ENCODE measurements at places on chromosomes 12 and 14.

DNA sequence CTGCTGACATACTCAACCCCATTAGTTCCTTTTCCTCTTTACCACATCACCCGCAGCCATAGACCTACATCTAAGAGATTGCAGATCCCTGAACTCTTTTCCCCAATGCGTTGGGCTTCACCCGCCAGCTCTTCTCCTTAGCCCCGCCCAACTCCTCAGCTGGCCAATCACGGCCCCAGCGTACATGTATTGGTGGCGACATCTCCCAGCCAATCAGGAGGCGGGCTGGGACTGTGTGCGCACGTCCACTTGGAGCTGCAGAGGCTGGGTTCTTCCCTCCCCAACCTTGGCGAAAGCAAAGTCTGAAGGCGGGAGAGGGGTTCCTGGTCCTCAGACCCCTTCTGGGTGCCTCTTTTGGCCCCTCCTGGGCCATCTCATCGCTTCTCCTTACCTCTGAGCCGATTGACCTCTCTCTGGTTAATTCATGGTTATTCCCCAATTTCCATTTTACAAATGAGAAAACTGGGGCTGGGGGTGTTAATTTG, 11.0 kb downstream of the PDE1B start:
- peak; percentile 6 for DNase-seq

DNA sequence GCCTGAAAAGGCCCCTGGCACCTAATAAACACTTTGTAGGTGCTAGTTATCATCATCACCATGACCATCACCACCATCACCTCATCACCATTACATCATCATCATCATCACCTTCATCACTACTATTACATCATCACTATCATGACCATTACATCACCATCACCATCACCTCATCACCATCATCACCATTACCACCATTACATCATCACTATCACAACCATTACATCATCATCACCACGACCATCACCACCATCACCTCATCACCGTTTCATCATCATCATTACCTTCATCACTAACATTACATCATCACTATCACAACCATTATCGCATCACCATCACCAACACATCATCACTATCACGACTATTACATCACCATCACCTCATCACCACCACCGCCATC, 132.8 kb downstream of the RIMBP2 start:
- DNase-seq: no peak

- DNase-seq: no peak
Measured at GRCh38 chr14:77041881-77042545, 13.5 kb upstream of the IRF2BPL start.

DNA sequence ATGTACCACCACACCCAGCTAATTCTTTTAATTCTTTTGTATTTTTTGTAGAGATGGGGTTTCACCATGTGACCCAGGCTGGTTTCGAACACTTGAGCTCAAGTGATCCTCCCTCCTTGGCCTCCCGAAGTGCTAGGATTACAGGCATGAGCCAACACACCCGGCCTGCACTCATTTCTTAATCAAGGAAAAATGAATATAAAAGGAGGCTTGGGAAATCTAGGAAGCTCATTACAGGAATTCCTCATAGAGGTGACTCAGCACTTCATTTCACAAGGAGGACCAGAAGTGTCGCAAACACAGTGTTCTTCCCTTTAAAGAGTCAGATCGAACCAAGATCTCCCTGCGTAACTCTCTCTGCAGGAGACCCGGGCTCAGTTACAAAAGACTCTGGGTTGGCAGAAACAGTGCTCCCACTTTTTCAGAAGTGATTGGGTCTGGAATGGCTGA, 30.3 kb downstream of the NFKBIA start:
- DNase-seq: peak; percentile 78

DNA sequence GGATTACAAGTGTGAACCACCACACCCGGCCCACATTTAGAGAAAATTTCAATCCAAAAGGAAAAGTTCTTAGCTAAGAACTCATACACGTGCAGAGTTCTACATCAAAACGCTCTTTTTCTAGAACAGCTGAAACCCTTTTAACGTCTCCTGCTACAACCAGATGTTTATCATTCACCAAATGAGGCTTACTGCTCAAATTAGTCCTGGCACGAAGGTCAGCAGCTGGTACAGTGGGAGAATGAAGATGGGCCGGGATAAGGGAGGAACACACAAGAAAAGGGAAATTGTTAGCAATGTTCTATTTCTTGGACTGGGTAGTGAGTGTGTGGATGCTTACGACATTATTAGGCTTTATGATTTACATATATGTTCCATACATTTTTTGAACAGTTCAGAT, 37.2 kb downstream of the PRKAB1 start:
- no peak for DNase-seq

GRCh38 chr12:14275886-14276285, 89.6 kb upstream of the ATF7IP start:
- no peak for DNase-seq

GRCh38 chr12:103011974-103012763, 54.7 kb downstream of the ASCL1 start:
- no peak for DNase-seq

GRCh38 chr12:144650-145284, 69.2 kb downstream of the SLC6A12 start:
- DNase-seq: no peak

DNA sequence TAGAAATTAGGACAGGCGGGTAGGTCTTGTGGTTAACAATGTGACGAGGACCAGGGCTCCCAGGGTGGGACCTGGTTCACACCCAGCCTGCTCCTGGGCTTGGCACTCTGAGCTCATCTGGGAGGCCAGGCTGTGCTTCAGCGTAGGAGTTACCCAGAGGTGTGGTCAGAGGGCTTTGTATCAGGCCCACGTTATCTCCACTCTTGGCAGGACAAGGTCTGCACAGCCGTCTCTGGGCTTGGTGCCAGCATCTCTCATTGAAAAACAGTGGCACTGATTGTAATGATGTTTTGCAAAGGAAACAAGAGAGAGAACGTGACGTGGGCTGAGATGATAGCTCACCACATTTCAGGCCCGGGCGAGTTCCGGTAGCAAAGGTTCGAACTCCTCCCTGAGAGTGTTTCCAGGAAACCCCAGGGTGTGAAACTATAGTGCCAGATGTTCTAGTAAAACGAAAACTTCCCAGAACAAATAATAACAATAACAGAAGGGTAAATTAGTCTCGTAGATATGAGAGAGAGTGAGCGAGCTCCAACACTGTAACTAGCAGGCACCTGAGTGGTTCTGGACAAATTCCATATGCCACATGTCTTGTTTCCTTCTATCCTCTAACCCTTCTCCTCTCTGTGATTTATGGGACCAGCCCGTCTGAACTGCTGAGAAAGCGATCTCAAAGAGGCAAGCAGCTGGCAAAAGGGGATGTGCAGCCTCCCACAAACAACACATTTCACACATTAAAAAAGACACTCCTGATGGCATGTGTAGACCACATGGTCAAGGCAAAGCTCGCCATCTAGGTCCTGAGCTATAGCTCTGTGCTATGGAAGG, 227.3 kb downstream of the KTN1 start:
- DNase-seq: no peak

DNA sequence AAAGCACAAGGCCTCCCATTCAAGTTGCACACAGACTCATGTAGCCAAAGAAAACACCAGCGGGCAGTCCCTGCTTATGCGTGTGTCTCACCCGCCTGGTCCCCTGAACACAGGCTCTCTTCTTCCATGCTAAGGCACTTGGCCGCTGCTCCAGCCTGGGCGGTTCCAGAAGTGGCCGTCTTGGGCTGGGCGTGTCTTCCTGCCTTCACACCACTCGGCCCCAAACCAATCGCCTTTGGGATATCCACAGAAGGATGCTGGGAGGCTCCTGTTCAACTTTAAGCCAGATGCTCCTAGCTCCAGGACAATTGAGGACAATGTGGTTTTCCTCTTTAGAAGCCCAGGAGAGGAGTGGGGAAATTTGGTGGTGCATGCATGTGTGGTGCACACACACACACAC, 2.2 kb downstream of the SCARB1 start:
- DNase-seq: no peak

- DNase-seq: no peak
Measured at GRCh38 chr12:124387528-124387911, 92.6 kb downstream of the RFLNA start.

GRCh38 chr14:65997347-65997746, 488.8 kb upstream of the CCDC196 start:
- DNase-seq: no peak

- no peak for DNase-seq
Measured at GRCh38 chr12:42589465-42590329, at the start of gene PRICKLE1. PRICKLE1 (minus strand) TSS chr12:42589746; CDS start chr12:42472516, 117,230 bp downstream.

DNA sequence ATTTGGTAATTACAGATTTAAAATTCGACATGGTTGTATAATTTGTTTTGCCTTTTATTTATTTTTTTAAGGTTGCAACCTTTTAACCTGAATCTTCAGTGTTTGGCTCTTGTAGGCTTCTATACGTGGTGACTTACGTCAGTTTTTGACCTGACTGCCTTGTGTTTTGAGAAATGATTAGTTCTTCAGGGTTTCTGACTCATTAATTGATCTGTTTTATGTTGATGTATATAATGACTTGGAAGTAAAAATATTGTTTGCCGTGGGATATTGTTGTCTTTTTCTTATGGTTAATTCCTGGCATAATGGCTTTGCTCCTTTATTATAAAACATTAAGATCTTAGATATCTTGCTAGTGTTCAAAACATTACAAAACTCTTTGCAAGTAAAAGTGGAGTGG, 2.5 kb downstream of the RASSF8 start:
- DNase-seq: no peak

DNA sequence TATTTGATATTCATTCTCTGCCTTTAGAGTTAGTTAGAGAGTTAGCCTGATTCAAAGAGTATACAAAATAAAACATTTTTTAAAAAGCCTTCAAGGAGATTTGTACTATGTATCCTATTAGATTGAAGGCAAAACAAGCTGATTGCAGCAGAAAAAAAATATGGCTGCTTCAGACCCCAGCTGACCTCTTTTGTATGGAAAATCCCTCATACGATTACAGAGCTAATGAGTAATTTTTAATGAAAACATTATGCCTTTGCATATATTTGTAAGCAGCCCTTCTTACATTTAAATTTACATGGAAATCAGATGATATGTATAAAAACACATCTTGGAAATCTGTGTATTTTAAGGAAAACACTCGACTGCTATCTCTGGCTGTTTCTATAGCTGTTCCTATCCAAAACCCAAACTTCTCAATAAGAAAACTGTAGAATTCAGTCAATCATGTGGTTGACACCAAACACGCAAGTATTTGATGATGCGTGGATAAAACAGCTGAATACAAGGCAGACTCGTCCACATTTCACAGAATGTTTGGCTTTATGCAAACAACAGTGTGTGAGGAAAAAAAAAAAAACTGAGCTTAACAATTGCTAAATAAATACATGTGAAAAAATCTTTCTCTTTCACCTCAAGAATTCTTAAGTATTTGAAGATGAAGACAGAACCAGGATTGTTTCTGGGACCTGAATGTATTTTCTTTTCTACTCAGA, 275.3 kb downstream of the EGLN3 start:
- DNase-seq: no peak

DNA sequence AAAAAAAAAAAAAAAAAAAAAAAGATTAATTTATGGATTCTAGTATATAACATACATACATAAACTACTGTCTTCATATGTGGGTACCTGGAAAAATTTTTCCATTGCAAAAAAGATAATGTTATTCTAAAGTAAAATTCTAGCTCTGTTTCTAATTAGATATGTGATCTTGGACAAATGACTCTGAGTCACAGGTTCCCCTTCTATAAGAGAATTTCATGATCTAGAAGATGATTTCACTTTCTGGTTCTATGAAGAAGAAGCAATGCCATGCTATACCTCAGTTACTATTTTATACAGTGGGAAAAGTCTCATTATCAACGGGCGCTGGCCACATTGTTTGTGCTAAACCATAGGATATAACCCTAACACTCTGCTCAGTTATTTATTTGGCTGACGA, 351.3 kb downstream of the ZFP36L1 start:
- DNase-seq: no peak

GRCh38 chr12:29944269-29945000, 160.7 kb upstream of the TMTC1 start:
- DNase-seq: no peak

- DNase-seq: no peak
Measured at GRCh38 chr12:66405395-66405794, 103.1 kb downstream of the HELB start.

DNA sequence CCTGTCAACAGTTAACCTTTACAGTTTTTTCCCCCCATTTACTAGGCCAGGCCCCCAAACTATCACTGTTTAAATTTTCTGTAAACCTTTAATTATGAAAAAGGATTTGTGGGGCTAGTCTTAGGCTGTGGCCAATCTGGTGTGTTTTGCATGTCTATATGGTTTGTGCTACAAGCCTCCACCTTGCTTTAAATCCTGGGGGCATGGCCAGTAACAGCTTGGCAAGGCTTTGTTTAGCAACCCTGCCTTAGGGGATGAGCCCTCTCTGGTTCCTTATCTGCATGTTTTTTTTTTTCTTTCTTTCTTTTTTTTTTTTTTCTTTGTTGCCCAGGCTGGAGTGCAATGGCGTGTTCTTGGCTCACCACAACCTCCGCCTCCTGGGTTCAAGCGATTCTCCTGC, 102.7 kb downstream of the KCNMB4 start:
- no peak for DNase-seq

DNA sequence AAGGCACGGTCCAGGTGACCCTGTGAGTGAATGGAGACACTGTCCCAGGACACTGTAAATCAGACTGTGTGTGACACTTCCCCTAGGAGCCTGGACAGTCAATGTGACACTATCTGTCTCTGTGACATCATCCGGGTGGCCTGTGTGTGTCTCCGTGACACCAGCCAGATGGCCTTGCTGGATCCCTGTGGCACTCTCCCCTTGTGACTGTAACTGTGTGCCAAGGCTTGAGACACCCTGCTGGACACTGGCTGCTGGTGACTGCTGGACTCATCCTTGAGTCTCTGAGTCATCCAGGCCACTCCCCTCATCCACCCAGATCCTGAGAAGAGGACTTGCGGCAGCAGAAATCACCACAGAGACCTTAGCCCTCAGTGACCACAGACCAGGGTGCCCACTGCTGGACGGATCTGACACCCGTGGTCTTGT, 51.6 kb downstream of the MVK start:
- no peak for DNase-seq

DNA sequence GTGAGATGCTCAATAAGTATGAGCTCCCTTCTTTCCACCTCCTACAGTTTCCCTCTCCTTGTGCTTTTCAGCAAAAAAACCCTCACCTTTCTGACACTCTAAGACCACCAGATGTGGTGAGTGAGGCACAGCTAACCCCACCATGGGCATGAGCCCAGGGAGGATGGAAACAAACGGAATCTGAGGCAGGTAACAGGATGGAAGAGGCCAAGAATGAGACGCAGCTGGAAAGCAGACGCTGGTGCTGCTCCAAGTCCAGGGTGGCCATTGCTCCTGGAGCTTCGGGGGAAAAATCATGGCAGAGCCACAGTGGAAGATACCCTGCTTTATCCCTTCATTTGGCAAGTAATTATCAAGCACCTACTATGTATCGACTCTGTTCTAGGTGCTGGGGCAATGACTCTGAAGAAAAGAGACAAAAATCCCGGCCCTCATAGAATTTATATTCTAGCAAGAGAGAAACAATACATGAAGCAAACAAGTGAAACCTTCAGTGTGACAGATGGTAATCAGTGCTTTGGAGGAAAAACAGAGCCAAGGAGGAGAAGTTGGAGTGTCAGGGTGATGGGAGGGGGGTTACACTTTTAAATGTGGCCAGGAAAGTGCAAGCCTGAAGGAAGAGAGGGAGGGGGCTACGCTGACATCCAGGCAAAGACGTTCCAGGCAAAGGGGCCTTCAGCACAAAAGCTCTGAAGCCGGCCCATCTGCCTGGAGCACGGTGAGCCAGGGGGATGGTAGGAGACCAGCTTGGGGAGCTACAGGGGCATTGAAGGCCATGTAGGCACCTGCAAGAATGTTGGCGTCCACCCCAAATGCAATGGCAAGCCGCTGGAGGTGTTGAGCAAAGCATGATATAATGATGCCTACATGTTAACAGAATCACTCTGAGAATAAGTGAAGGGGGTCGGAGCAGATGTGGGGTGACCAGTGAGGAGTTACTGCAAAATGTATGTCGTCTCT, 154.2 kb downstream of the DPF3 start:
- no peak for DNase-seq

All from amniotic stem cell (primary cell).